DMS79 (cell line): ENCODE measurements at places on chromosomes 2 and 18.

DNA sequence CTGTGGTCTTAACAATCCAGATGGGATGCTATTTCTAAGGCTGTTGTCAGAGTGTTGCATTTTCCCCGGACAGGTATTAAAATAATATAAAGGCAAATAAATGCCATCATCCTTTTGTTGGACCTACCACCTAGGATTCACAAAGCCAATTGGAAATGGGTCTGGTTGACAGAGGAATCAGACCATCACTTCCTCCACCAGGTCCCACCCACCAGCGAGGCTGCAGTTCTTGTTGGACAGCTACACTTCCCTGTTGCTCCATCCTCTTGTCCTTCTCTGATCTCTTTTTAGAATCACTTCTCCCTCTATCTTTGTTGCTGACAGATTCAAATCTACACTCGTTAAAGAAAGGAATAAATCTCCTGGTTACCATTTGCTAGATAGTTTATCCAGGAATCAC is 1.1 kb downstream of the TMEM169 start:
- peak; percentile 16 for DNase-seq

DNA sequence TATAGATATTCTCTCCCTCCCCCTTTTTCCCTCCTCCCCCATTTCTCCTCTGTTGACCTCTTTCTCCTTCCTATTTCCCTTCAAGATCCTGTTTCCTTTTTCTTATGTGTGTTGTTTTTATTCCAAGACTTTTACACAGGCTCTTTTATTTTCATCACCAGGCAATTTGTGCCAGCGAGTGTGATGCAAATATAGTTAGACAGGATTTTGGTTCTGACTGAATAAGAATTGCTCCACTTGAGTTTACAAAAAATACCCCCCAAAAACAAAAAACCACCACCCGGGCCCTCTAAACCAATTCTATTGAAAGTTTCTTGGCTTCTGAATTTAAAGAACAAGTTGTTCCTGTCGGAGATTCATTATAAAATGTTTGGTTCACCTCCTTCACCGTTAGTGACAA is 50.9 kb upstream of the MAPK4 start:
- DNase-seq = no peak

GRCh38 chr2:186380805-186381204 is 105.3 kb upstream of the ZC3H15 start:
- no peak for DNase-seq

DNA sequence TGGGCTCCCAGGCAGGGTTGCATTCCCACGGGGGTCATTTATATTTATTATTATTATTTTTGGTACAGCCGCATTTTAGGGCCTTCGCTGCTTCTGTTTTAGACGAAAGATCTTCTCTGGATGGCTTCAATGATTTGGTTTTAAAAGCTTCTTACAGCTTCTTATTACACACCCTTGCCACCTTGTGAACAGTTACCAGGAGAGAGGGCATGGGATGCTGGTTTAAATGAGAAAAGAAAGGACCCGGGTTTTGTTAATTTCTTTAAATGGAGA is 1.7 kb downstream of the SH3RF3 start:
- DNase-seq = no peak

DNA sequence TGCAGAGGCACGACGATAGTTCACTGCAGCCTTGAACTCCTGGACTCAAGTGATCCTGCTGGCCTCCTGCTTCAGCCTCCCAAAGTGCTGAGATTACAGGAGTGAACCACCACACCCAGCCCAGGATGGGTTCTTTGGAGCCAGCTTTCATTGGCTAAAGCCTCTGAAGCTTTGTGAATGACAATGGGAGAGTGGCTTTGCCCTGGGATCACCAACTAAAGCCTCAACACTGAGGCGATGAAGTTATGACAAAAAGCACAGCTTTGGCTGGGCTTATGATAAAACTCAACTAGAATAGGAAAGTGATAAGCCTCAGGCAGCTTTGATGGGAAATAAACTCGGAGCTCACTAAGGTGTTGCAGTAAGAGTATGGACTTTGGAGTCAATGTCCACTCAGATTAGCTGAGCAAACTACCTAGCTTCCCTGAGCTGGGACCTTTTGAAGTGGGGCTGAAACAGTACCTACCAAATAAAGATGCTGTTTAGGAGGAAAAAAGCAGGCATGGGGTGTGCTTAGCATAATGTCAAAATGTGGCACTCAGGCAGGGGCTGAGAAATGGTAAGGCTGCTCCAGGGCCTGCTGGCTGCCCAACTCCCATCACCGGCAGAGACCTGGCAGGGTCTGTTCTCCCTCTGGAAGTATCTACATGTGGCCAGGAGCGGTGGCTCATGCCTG is 4.3 kb downstream of the TMEM127 start:
- DNase-seq = no peak

GRCh38 chr2:217792626-217793527 is 209.9 kb downstream of the TNS1 start:
- no peak for DNase-seq

- DNase-seq = no peak
Measured at GRCh38 chr2:65386989-65387388, 45.4 kb downstream of the SPRED2 start.

DNA sequence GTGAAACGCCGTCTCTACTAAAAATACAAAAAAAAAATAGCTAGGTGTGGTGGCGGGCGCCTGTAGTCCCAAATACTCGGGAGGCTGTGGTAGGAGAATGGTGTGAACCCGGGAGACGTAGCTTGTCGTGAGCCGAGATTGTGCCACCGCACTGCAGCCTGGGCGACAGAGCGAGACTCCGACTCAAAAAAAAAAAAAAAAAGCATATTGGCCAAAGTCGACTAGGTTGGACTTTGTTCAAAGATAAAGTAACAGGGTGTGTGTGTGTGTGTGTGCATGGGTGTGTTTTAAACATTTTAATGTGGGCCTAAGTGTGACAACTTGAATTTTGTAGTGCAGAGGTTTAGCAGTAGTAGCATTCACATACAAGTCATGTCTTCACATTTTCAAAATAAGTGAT is 11.7 kb downstream of the GEMIN6 start:
- no peak for DNase-seq

DNA sequence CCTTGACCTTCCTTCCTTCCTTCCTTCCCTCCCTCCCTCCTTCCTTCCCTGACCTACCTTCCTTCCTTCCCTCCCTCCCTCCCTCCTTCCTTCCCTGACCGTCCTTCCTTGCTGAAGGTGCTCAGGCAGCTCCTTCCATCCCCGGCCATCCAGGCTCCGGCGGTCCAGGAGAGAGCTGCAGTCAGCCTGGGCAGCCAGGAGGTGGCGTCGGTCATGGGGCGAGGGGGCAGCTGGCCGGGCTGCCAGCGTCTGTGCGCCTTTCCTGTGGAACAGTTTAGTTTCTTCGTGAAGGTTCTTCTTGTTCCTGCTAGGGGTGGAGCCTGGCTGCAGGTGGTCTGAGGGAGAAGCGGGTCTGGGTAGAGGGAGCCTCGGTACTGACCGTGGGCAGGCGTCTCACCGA is 15.7 kb downstream of the GPR35 start:
- no peak for DNase-seq

DNA sequence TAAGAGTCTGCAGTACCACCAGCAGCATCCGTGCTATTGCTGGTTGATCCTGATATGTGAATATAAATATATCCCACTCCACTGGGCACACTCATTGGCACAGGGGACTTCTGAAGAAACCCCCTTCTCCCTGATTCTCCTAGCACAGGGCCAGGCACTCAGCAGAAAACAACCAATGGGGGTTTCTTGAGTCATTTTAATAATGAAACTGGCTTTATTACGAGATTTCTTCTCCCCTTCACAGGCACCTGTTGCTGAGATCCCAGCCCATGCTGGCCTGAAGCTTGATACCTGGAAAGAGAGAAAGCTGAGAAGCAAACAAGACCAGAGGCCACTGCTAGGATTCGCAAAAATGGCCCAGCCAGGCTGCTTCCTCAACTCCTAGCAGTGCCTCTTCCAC is 17.9 kb upstream of the CYRIA start:
- no peak for DNase-seq

- DNase-seq = no peak
Measured at GRCh38 chr2:178271629-178272333, 77.5 kb downstream of the OSBPL6 start.

- DNase-seq = peak; percentile 8
Measured at GRCh38 chr2:229344151-229344551, 73.1 kb upstream of the PID1 start.

- no peak for DNase-seq
Measured at GRCh38 chr2:122748552-122749011, 993.1 kb downstream of the TSN start.

DNA sequence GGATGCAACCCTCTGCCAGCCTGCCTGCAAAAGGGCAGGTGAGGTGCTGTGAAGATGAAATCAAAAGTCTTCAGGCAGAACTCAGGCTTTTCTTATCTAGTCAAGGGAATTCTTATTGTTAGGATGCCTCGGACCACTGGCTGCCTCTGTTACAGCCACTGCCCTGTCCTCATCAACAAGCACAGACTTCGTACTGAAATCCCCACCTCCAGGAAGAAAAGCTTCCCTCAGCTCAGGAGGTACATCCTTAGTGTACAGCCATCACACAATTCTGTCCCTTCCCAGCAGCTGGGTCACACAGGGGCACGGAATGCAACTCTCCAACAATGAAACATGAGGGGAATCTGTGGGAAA is 10.1 kb upstream of the RNU4ATAC start:
- no peak for DNase-seq

DNA sequence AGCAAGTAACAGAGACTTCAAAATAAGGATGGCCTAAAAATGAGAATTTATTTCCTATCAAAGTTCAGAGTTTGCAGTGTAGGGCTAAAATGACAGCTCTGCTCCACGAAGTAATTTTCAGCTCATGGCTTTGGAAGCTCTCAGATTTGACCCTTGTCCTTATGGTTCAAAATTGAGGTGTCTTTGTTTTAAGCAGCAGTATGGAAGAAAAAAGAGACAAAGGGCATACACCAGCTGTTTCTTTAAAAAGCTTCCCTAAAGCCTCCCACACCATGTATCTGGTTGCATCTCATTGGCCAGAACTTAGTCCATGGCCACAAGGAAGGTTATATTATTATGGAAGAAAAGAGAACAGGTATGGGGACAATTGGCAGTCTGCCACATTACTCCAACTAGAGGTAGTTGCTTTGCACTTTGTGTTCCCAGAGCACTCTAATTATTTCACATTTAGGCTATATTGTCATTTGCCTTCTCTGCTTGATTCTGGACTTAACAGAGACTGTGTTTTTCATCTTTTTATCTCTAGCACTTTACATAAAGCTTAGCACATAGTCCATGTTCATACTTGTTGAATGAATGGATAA is 180.4 kb downstream of the MCFD2 start:
- DNase-seq = no peak

DNA sequence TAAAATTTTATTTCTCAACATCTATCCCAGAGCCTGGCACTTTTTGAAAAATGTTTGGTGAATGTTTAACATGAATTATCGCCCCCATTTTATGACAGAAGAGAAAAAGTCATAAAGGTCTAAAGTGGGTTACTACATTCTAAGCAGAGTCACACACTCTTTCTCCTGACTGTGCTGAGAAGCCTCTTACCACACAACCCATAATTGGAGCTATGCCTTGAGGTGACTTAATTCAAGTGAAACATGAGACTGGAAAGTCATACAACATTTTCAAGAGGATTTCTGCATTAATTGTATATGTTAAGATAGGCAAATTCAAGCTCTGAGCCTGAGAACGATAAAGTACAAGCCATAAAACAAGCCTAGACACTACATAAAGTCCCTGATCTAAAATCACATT is 3.1 kb upstream of the DSEL start:
- peak; percentile 14 for DNase-seq

DNA sequence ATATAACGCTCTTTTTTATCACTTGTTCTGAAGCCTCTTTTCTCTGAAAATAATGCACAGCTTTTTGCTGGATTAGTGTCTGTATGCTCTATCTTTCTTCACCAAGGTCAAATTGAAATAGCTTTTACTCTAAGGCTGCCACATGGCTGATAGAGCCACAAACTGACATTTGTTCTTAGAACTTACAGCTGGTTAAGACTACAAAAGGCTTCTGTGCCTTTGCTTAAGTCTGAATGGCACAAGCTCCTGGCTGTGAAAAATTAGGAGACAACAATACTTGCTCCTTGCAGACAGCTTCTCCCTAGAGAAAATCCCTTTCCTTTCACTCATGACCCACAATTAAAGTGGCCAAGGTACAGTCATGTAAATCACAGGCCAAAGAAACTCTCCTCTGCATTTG is 515.3 kb downstream of the DSC3 start:
- no peak for DNase-seq

- DNase-seq = no peak
Measured at GRCh38 chr18:26869640-26870039, 4.1 kb upstream of the AQP4 start.

DNA sequence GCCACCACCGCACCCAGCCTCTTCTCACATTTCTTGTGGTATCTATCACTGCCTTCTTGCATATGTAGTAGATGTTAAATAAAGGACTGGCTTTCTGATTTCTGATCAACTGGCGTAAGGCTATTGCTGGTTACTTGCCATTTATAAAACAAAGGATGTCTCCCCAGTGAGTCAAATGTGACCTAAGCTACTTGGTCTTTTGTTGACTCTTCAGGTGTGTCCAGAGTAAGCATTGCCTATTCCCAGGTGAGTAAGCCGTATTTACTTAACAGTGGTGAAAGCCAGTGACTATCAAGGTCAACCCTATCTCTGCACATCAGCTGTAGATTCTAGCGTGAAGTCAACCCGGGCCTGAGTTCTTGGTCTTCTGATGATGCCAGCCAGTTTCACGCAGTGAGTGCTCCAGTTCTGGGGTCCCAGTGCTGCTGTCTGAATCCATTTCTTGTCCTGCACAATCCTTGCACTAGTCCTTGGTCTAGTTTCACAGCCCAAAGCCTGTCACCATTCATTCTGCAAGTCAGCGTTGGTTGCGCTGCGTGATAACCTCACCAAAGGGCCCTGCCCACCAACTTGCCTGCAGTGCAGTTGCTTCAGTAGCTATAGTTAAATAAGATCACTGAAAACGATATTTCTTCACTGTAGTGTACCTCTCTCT is 120.2 kb downstream of the GBX2 start:
- no peak for DNase-seq

DNA sequence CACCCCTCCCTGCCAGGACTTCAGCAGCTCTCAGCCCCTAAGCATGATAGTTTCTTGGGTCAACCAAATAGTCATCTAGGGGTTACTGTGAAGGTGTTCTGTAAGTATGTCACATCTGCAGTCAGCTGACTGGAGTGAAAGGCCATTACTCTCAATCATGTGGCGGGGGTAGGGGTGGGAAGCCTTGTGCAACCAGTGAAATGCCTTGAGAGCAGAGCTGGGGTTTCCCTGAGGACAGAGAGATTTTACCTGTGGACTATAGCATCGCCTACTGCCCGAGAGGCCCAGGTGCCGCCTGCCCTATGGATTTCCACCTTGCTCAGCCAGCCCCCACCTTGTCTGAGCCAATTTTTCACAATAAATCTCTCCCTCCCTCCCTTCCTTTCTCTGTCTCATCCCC is 20.9 kb upstream of the KLF11 start:
- DNase-seq = no peak

GRCh38 chr18:22503803-22504202 is 86.1 kb upstream of the CTAGE1 start:
- no peak for DNase-seq
